ENCODE measurements at places on chromosomes 6 and 20.
A peak's percentile ranks its signal among the peaks of the same experiment; 100 is the strongest.

DNA sequence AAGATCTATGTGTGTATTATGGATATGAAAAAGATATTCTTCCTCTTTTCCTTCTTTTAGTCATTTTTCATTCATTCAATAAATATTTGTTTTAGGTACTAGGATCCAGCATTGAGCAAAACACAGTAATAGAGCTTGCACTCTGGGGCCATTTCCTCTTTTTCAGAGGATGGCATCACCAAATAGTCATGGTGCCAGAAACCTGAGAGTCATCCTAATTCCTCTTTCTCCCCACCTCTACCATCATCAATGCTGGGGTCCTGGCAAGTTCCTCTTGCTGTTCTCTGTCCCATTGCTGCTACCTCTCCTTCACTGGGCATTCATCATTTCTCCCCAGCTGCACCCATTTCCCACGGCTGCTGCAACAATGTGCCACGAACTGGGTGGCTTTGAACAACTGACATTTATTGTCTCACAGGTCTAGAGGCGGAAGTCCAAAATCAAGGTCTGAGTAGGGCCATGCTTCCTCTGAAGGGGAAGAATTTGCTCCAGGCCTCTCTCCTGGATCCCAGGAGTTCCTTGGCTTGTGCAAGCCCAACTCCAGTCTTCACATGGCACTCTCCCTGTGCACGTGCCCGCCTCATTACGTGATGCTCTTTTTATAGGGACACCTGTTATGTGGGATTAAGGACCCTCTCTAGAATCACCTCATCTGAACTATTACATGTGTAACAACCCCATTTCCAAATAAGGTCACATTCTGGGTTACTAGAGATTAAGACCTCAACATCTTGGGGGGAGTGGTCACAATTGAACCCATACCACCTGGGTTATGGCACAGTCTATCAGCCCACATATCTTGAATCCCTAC is 9.5 kb upstream of the IGF2R start:
- no peak for DNase-seq

DNA sequence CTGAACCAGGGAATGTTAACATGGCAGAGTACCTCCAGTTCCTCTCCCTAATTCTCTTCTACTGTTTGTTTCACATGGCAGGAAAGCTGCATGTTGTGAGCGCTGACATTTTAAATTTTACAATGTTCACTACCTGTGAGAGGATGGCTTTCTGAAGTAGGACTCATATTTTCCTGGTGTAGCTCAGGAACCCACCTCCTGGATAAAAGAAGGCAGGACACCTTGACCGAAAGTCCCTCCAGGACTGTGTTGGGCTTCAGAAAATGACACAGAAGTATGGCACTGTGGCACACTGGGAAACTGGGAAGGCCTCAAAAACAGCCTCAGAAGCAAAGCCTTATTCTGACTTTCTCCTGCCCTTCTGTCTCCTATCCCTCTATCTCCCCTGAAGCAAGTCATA is 33.3 kb downstream of the PTPRK start:
- DNase-seq = no peak

GRCh38 chr6:154928325-154928922 is 66.7 kb upstream of the TIAM2 start:
- no peak for DNase-seq

- no peak for DNase-seq
These were observed 19.1 kb upstream of the AAR2 start for GRCh38 chr20:36217226-36217625.

- DNase-seq = no peak
These were observed 14.9 kb downstream of the SH3BGRL2 start for GRCh38 chr6:79646006-79646405.

GRCh38 chr6:27279513-27280063 is 32.1 kb downstream of the PRSS16 start:
- no peak for DNase-seq

GRCh38 chr6:85058806-85059205 is 294.4 kb upstream of the TBX18 start:
- DNase-seq = no peak

- no peak for DNase-seq
These were observed 22.1 kb upstream of the RALGAPA2 start for GRCh38 chr20:20734475-20734948.

DNA sequence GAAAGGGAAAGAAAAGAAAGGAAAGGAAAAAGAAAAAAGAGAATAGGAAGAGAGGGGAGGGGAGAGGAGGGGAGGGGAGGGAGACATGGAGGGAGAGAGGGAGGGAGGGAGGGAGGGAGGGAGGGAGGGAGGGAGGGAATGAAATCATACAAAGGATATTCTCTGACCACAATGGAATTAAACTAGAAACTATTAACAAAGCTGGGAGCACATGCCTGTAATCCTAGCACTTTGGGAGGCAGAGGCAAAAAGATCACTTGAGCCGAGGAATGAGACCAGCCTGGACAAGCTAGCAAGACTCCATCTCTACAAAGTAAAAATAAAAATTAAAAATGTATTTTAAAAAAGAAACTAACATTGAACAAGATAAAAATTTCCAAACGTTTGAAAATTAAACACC is 62.8 kb downstream of the ILRUN start:
- DNase-seq = no peak

DNA sequence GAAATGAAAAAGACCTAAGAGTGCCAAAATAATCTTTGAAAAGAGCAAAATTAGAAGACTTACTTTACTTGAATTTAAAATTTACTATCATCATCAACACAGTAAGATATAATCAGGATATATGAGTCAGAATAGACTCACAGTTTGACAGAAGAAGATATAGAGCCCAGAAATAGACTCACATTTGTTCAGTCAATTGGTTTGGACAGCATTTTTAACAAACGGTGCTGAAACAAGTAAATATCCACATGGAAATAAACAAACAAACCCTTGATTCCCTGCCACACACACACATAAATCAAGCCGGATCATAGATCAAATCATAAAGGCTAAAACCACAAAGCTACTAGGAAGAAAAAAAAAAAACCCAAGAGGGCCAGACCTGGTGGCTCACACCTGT is 291.1 kb downstream of the ADGRG6 start:
- DNase-seq = no peak

GRCh38 chr20:36064658-36065426 is 89.7 kb upstream of the EPB41L1 start:
- DNase-seq = peak; percentile 74

GRCh38 chr20:23565503-23566045 is 2.7 kb downstream of the CST9L start:
- no peak for DNase-seq

GRCh38 chr6:22673474-22673873 is 104.1 kb downstream of the HDGFL1 start:
- no peak for DNase-seq

GRCh38 chr6:147528511-147529145 is 20.1 kb downstream of the SAMD5 start:
- no peak for DNase-seq

DNA sequence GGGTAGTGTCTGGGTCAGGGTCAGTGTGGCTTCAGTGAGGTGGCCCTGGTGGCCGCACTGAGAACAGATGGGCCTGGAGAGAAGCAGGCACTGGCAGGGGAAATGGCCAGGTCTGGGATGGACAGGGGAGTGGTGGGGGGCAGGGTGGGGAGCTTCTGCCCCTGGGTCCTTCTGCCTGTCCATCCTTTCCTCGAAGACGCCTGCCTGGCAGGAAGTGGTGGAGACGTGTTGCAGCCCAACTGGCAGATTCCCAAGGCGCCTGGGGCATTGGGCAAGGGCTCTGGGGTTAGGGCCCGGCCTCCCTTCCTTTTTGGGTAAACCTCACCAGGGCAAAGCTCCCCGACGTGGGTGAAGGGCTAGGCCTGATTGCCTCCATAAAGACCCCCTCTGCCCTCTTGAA is 10.4 kb downstream of the SRC start:
- DNase-seq = no peak

DNA sequence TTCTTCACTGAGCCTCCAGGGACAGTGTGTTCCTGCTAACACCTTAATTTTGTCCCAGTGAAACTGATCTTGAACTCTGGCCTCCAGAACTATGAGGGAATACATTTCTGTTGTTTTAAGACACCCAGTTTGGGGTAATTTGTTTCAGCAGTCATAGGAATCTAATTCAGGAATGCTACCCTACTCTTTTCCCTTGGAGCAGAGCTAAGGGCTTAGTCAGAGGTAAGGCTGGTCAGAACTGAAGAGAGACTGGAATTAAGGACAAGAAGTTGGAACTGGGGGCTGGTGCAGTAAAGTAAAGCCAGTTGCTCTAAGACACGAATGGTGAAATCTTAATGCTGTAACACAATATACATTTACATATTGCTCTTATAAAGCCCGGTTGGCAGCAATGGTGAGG is 809.7 kb downstream of the MAFB start:
- no peak for DNase-seq

DNA sequence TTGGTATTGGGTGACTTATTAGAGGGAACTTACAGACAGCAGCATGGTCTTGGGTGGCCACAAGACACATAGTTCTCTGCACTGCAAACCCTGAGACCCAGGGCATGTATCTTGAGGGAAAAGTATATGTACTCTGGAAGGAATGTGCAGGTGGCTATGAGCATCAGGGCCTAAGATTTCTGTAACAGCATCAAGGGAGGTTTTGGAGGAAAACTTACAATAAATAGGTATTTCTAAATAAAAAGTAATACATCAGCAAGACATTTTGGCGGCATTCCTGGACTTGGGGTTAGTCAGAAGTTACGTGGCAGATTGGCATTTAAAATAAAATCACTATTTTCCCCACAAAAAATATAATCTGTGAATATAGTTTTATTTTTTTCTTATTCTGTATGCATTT is 8.0 kb upstream of the STX7 start:
- no peak for DNase-seq

DNA sequence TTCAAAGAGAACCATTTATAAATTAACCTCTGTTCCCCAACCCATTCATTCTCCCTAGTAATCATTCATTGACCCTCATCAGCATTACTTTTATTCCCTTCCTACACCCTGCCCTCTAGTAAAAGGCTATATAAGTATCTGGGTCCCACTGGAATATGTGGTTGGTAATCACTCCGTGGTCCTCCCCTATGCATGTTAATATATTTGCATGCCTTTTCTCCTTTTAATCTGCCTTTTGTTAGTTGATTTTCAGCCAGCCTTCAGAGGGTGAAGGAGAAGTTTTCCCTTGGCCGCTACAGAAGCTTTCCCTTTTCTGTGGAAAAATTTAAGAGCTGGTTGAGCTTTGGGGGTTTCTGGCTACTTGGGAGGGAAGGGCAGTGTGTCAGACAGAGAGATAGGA is 585.6 kb downstream of the UTRN start:
- DNase-seq = no peak

GRCh38 chr6:148157841-148158240 is 184.8 kb upstream of the SASH1 start:
- DNase-seq = no peak

GRCh38 chr6:82555801-82556200 is 192.2 kb downstream of the TPBG start:
- no peak for DNase-seq

DNA sequence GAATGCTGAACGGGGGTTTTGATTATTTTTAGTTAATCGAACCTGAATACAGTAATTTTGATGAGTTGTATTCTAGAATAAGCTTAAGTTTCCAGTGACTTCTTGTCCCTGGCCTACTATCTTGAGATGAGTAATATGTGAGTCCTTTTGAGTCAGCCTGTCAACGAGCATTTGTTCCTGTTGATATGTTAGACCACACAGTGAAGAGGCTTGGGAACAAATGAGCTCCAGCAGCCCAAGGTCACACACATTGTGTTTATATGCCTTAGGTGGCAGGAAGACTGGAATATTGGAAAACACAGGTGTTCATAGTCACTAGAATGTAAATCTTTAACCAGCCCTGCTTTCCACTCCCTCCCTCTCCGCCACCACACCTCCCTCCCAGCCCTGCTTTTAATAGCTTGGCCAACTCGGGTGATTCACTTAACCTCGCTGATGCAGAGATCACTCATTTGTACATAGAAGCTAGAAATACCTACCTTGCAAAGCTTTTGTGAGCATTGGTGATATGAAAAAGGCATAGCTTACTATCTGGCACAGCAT is 9.1 kb downstream of the SMPDL3A start:
- DNase-seq = no peak

DNA sequence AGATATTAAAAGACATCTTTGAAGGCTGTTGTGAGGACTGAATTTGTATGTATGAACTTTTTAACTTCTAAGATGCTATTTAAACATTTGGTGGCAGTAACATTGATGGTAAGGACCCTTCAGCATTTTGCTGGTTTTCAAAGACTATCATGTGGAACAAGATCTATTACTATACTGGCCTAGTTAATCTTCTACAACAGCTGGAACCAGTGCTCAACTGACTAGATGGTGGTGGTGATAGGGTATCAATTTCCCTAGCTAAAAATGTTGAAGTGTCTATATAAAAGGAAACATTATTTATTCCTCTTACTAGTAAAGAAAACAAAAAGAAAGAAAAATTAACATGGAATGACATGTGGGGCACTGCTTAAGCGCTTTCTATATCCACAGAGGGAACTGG is 195.7 kb downstream of the TASP1 start:
- no peak for DNase-seq

DNA sequence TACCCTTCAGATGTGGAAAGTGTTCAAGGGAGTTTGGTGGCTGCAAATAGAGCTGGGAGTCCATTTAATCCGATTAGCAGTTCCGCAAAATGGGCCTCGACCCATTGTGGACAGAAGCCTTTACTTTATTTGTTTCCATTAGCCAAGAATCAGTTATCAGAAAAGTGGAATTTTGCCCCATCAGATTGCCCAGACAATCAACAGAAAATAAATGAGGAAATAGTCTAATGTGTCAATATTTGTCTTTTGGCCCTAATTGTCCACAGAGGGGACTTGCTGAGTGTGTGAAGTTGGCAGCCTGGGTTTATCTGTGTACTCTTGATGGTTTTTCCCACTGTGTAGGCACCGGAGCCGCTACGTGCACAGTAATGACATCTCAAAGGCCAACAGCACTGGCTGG is 134.3 kb downstream of the LINC00237 start:
- DNase-seq = no peak

All from cortex of kidney (tissue), 1 donor.